ENCODE measurements at places on chromosomes 5 and 9.

DNA sequence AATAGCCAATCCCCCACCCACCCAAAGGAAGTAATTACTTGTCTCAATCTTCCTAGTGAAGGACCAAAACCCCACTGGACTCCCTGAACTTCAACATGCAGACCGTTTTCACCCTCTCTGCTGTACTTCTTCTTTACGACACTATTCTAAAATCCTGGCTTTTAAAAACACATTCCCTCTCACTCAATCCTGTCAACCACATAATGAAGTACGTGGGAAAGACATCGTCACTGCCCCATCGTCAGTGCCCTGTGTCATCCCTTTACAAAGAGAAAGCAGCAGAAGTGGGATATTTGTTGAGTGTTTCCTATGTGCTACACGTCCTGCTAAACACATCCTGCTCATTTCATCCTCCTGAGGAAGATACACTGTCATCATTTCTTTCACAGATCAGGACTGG, 54.2 kb downstream of the MAPKAP1 start:
- DNase-seq: no peak

GRCh38 chr9:126705767-126706697, 92.3 kb downstream of the LMX1B start:
- DNase-seq: peak; percentile 78

- peak; percentile 82 for DNase-seq
Observed at GRCh38 chr5:176573564-176574296, 24.6 kb downstream of the CDHR2 start.

DNA sequence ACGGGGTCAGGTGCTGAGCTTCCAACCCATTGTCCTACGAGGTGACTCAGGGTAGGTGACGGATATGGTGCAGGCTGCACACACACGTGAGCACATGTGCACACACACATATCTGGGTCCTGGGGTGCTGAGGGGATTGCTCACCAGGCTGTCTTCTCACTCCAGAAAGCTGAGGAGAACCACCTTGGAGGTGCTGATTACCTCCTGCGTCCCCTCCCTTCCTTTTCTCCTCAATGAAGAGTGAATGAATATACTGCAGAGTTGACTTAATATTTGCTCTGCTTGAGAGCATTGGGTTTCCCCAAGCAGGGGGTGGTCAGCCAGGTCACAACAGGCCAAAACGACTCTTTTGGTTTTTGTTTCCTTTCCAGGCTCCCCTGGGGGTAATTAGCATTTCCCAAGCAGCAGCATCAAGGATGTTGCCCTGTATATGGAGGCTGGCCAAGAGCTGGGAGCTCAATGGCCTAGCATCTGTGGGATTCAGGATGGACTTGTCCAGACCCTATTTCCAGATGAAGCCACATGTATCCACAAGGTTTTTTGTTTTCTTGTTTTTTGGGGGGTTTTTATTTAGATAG, 49.7 kb downstream of the PDZD2 start:
- DNase-seq: no peak

DNA sequence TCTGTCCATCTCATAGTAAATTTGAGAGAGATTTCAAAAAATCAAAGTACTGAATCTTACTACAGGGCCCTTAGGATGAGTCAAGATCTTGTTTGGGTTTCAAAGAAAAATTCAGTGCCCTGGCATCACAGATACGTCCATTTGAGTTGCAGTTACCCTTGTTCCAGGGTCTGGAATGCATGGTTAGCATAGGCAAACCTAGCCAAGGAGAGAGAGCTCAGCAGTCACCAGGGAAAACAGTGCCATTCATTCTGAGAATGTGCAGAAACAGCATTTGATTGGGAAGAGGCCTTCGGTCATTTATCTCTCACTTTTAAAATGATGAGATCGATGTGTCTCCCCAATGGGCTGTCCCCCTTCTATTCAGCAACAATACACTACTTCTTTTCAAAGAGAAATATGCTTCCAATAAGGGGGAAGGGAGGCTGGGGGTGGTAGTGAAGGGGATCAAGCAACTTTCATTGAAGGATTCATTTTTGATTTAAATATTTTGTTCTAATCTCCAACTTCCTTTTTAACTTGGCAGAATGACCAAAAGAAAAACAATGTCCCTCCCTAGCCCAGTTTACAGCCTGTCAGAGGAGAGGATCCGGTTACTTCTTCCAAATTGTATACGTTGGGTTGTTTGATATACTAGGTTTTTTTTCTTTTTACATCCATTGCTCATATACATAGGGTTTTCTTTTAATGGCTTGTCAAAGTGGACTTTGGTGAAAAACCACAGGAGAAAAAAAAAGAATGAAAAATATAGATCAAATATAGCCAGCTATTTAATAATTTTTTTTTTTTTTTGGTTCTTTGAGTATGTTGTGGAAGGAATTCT, 491.1 kb downstream of the CCDC171 start:
- DNase-seq: no peak

DNA sequence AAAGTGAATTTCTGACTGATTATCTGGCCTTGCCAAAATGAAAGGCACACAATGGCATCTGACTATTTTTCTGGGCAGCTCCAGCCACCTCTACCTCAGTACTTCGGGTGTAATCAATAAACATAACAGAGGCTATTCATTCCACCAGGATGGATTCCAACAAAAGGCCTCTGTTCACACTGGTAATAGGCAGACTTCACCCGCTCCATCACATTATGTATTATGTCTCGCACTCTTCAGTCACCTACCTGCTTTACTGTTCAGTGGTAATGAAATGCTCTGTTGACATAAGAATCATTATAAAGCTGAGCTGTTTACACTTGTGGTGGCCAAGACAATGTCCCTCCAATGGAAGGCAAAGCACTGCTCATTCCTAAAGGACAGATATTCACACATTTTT, 1333.7 kb upstream of the WWC1 start:
- no peak for DNase-seq

DNA sequence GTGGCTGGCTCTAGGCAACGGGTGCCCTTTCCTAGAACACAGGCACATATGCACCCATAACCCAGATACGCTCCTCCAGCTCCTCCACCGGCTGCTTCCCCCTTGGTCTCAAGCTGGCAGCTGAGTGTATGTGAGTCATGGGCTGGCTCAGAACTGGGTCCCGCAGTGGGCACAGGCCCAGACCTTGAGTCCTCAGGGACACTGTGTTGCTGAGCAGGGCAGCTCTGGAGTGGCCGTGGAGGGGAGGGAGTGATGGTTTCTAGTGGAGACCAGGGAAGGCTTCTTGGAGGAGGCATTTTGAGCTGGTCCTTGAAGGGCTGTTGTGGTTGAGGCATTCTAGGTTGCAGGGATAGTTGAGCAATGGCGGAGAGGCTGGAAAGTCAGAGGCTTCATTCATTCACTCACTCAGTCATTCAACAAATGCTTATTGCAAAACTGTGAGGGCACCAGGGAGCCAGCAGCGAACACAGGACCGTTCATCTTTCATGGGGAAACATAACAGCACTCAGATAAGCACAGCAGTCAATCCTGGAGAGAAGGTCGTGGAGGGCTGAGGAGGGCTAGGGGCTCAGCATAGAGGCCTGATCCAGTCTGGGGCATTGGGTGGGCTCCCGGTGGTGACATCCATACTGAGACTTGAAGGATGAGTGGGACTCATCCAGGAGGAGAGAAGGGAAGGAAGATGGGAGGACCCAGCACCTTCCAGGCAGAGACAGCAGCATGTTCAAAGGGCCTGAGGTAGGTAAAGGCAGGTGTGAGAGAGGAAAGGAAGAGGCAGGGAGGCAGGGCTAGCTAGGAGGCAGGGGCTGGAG, 2.4 kb downstream of the BBLN start:
- no peak for DNase-seq

DNA sequence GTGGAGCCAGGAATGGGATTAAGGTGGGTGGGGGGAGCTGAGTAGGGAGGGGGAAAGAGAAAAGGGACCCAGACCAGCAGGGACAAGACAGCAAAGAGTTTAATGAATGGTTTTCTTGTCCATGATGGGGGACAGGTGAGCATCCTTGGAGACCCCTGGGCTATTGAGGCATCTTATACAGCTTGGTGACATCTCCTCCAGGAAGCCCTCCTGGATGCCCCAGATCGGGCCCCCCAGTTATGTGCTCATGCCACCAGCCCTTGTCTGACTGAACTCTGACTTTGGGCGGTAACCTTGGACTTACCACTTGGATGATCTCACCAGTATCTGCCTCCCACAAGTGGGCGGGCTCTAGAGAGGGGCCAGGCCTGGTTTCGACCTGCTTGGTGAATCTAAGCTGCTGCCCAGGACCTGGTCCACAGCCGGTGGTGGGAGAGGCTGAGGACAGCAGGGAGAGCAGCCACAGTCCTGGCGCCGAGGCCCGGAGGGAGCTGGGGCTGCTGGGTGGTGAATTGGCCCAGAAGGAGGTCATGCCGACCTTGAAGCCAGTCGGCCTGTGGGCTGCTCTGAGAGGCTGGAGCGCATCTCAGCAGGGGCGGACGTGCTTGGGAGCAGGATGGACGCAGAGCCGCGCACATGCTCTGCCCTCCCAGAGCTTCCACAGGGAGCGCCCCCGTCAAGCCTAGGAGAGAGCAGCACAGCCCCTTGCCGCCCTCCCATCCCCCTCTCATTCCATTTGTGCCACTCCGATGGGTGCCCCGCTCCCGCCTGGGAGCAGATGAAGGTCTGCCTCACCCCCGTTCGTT, 36.2 kb downstream of the UNC5A start:
- DNase-seq: no peak

GRCh38 chr9:81825846-81826516, 102.2 kb upstream of the SPATA31D4 start:
- DNase-seq: no peak

- DNase-seq: no peak
Observed at GRCh38 chr9:1272488-1272887, 222.3 kb downstream of the DMRT2 start.

Data from stimulated activated CD4-positive, alpha-beta T cell treated with anti-CD3 and anti-CD28 coated beads, Interleukin-12 subunit alpha, Interleukin-12 subunit beta, amount 100 ng/mL, for 4 hours (primary cell).